ENCODE measurements at places on chromosomes 2 and 18. TPM values are rescaled to one million over a fixed set of nuclear protein-coding genes. Genes with fewer than 3 reads are reported as not detected.

Gene TBR1
- 0.09 TPM for total RNA-seq

Gene TRABD2A
- 0.84 TPM for total RNA-seq

Gene SP9
- 1.9 TPM for total RNA-seq

Gene C2orf81
- 7.9 TPM for total RNA-seq

Gene ARHGEF33
- 1.1 TPM for total RNA-seq

DNA sequence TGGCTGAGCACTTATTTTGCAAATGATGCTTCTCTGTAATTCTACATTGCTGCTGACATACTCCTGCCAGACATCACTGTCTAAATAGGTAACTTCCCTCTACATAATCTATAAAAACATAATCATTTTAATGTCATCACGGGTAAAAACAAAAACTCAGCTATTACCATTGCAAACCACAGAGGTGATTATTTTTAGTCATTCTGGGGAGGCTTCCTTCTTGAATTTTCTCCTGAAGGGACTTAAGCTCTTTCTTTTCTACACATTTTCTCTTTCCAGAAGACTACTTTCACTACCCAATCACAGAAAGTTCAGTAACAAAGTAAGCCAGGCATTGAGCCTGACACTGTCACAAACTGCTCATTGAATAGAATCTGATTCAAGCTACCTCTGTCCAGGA, 40.4 kb upstream of the NFU1 start:
- no peaks in the 10 kb centered on the region for H3K27me3 ChIP-seq
- H3K4me1 ChIP-seq: peaks cover 3% of the 10 kb centered on the region
- no peak overlapping the region for H3K4me3 ChIP-seq
- no peak overlapping the region for H3K27ac ChIP-seq
- H3K36me3 ChIP-seq: no peaks in the 10 kb centered on the region

DNA sequence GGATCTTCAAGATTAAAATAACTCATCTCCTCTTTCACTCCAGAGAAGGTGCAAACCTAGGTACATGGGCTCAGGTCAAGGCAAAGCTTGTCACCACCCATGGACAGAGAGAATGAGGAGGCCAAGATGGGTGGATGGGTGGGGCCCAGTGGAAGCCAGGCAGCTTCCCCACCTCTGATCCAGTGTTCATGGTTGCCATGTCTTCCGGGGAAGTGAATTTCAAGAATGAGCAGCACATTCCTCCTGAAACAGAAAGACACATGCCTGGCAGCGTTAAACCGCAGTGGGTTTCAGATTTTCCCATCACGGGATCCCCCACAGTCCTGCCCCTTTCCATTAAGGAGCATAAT, 301.7 kb downstream of the EIPR1 start:
- no peak overlapping the region for H3K4me3 ChIP-seq
- H3K27ac ChIP-seq: peak overlapping the region; percentile 62
- DNase-seq: no peak
- peaks cover 3% of the 10 kb centered on the region for H3K27me3 ChIP-seq
- H3K4me1 ChIP-seq: peaks cover 41% of the 10 kb centered on the region

DNA sequence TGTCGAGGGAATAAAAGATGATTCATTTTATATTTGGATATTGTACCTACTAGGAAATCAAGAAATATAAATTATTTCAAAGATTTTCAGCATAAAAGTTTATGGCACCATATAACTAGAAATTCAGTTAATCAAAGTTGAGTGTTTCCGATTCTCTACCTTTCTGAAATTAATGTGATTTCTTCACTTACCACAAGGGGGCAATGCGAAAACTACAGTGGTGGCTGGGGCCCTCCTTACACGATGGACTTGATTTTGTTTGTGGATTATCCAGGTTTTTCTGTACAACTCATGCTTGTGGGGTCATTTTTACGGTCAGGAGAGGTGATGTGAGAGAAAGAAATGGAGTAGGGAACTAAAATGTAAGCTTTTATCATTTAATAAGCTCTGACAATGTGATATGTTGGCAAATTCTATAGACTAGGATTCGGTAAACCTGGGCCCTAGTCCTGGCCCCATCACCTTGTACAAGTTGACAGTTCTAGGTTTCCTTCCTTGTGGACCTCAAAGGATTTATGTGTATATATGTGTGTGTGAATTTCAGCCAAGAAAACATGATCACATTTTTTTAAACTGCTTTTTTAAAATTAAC, 47.6 kb downstream of the G6PC2 start:
- H3K27me3 ChIP-seq: no peaks in the 10 kb centered on the region
- H3K27ac ChIP-seq: no peak overlapping the region
- peaks cover 11% of the 10 kb centered on the region for H3K36me3 ChIP-seq
- DNase-seq: no peak
- H3K4me1 ChIP-seq: no peaks in the 10 kb centered on the region

DNA sequence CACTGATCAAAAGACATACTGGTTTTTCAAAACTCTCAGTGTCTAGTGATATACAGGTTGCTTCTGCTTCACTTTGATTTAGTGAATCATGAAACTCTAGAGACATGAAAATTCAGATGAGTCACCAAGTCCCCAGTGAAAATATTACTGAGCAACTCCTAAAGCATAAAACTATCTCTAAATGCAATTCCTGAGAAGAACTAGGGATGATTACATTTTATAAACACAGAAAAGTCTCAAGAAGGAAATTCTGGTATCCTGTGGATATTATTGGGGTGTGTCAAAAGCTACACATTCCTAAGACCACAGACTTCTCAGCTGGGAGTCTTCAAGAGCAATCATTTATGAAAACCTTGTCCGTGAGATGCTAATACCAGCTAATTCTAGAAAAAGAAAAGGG, 9.7 kb downstream of the LRRTM4 start:
- H3K4me1 ChIP-seq: no peaks in the 10 kb centered on the region
- H3K27me3 ChIP-seq: no peaks in the 10 kb centered on the region
- no peak overlapping the region for H3K4me3 ChIP-seq
- no peaks in the 10 kb centered on the region for H3K36me3 ChIP-seq
- no peak for DNase-seq
- H3K27ac ChIP-seq: no peak overlapping the region

DNA sequence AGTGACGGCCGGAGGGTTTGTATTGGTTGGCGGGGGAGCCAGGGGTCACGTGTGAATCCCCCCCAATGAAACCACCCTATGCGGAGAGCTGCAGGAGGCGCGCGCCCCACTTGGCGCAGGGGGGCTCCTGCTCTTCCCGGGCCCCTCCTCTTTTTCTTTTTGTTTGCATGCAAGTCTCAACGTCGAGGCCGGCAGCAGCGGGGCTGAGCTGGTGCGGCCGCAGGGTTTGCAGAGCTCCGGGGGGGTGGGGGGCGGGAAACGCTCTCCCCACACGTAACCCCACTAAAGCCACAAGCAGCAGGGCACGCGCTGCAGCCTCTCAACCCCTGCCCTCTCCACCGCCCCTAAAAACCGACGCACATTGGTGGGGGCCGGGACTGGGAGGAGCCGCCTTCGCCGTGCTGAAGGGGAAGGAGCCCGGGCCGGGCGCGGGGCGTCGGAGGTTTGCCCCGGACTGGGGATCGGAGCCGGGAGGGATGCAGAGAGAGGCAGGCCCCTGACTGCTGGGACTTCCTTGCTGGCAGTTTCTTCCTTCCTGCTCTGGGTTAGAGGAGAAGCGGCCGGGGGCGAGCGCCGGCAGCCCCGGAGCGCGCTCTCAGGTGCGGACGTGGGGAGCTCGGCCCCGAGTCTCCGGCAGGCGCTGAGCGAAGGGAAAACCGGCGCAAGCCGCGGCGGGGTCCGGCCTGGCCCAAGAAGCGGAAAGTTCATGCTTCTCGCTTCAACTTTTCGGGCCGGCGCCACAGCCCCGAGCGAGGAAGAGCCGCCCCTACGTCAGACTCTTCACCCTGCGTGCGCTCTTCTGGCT, 864 bp downstream of the LBH start:
- peak overlapping the region; percentile 27 for H3K27ac ChIP-seq
- DNase-seq: peak; percentile 44
- no peaks in the 10 kb centered on the region for H3K36me3 ChIP-seq

DNA sequence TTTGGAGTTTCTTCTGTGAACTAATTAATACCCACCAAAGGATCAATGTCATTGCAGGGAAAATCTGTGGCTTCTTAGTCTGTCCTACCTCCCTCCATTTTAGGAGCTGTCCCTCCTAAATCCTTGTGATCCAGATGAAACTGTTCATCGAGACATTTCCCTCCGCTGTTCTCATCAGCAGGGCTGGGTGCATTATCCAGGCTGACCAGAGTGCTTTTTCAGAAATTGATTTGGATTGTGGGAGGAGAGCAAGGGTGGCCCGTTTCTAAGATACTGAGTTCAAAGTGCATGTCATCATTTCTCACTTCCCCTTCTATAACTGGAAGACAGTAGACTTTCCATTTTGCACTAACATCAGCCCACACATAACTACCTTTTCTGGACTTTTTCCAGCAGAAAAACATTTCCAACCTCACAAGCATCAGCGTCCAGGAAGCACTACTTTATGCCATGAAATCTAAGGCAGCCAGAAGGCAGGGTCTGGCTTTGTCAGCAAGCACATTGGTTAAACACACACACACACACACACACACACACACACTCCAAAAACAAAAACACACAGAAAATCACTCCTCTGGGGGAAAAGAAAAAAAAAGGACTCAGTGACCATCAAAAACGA, 94.1 kb downstream of the ANKRD44 start:
- peaks cover 26% of the 10 kb centered on the region for H3K4me1 ChIP-seq
- H3K36me3 ChIP-seq: no peaks in the 10 kb centered on the region
- no peak overlapping the region for H3K4me3 ChIP-seq
- no peaks in the 10 kb centered on the region for H3K27me3 ChIP-seq
- no peak for DNase-seq

DNA sequence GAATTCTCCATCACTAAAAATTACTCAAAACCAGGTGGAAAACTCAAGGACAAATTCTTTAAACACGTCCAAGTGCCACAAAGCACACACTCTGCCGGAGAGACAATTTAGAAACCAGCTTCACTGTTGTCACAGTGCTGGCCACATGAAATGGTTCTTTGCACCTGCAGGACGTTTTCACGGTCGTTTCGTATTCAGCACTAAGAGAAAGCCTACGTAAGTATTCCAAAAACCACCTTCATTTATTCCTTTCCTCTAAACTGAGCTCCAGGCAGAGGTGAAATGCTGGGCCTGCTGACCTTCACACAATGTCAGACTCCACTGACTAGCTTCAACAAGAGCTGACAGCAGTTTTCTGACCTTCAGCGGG, 680 bp downstream of the ATP5F1A start:
- peak overlapping the region; percentile 92 for H3K4me3 ChIP-seq
- no peak for DNase-seq
- no peaks in the 10 kb centered on the region for H3K27me3 ChIP-seq
- H3K36me3 ChIP-seq: peaks cover 7% of the 10 kb centered on the region

Measured in neural crest cell (in vitro differentiated cells).